ENCODE measurements at places on chromosomes 5 and 9. TPM values are rescaled to one million over a fixed set of nuclear protein-coding genes. Genes with fewer than 3 reads are reported as not detected.

Gene CCL21
- total RNA-seq = not detected

Gene SECISBP2
- 18.5 TPM for total RNA-seq

Gene GRXCR2
- total RNA-seq = not detected

Gene EGFLAM
- total RNA-seq = 1.9 TPM

Gene TUSC1
- 19.2 TPM for total RNA-seq

Gene OR2V1
- not detected for total RNA-seq

Gene CAMSAP1
- 14.9 TPM for total RNA-seq

Measured in epithelial cell of umbilical artery (primary cell).